ENCODE measurements at places on chromosomes 12 and 14.

GRCh38 chr14:64061706-64062105, 208.9 kb downstream of the SYNE2 start:
- DNase-seq, result no peak

DNA sequence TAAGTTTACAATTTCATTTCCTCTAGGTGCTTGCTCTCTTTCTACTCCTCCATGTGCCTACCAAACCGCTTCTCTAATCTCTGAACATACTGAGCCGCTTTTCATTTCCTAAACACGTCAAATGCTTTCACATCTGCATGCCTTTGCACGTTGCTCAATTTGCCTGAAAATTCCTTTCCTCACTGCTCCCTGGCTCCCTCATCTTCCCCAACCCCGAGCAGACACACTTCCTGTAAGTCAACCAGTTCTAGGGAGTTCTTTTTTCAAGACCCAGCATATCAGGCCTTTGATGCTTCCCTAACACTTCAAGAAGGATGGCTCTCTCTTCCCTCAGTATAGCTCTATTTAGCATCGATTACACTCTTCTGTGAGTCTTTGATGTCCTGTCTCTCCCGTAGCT, 50.3 kb downstream of the LMO3 start:
- DNase-seq, result no peak

DNA sequence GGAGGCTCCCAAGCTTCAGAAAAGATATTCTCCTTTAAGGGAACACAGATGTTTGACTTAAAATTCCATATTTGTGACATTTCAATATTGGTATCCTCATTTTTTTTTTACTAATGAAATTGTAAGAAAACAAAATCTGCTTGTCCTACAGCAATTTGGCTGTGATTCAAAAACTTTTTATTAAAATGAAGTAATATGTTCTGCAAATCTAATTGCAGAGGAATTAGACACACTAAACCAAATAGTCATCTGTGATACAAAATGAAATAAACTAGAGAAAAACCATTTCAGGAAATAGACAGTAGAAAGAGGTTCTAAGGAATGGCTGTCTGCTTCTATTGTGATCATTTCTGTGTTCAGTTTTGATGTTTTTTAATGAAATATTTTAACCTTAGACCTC, 50.1 kb upstream of the HIF1A start:
- no peak for DNase-seq

- DNase-seq, result no peak
These were observed 667.2 kb downstream of the DIO2 start for GRCh38 chr14:79543967-79544697.

GRCh38 chr12:94191023-94191422, 42.6 kb downstream of the PLXNC1 start:
- DNase-seq, result no peak

DNA sequence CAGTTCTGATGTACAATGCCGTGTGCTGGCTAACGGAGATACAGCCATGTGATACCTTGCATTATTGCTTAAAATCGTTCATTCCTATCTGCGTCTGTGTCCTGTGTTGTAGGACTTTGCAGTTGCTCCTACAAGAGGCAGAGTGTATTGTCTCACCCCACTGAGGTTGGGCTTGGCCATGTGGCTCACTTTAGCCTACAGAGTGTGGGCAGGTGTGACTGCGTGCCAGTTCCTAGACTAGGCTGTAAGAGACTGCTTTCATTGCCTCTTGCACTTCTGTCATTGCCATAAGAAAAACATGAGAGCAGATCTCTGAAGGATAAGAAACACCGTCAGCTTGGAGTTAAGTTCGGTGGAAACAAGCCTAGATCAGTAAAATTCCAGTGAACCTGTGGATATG, 197.7 kb upstream of the CRY1 start:
- DNase-seq, result no peak

DNA sequence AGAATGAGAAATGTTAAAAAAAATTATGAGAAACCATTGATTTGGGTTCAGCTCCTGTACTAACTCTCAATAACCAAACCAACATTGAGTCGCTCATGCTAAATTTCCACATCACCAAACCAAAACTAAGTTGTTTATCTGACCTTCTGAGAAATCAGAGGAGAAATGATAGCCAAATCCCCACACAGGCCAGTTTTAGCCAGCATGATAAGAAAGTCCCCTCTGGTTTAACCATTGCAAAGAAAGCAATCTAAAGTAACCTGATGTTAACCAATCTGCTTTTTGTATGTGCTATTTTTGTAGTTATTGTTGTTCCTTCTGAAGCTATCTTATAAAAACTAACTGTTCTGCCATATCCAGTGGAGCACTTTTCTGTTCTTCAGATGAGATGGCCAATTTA, 599.7 kb downstream of the SLC16A7 start:
- DNase-seq, result no peak

DNA sequence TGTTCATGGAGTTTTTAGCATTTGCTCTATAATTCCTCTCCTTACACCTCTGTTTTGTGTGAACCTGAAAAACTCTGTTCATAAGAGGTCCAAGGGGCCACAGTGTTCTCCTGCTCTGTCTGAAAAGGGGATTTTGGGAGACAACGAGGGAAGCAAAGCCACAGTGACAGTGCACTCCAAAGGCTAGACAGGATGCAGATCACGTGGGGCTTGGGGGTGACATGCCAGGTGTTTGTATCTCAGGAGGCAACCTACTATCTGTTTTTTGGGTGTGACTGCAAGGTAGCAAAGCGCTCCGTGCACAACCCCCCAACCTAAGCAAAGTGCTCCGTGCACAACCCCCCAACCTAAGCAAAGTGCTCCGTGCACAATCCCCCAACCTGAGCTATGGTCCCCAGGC, 5.1 kb upstream of the CHD4 start:
- DNase-seq, result no peak

- DNase-seq, result no peak
These were observed 1.9 kb upstream of the KLHDC1 start for GRCh38 chr14:49691031-49691430.

DNA sequence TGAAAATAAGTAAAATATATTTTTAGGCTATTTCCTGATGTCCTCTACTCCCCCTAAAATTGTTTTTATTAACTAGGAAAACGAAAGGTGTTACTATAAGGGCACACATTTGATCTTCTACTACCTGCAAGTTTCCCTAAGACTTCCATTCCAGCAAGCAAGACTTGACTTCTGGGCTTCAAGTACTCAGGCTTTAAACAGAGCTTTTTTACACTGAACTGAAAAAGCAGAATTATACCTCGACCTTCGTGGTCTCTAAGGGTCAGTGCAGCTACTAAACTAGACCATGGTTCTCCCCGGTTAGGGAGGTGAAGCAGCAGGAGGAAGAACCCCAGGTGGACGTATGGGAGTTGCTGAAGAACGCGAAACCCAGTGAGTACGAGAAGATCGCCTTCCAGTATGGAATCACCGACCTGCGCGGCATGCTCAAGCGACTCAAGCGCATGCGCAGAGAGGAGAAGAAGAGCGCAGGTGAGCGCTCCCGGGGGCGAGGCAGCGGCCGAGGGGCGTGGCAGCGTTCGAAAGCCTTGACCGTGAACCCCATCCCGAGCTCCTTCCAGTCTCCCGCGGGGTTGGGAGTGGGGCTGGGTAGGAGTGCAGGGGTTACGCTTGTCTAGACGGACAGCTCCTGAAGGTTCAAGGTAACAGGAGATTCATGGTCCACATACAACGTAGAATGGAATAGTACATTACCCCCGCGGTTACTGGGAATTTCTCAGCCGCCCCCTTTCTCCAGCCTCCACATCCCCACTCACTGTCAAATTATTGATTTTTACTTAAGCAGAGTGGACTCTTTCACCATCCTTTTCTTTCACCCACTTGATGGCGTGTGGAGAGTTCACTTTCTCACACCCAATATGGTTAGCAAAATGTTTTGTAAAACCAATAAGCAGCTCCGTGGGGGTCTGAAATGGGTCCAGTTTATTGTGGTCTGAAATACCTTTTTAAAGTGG, 47.6 kb downstream of the MYBPC1 start:
- DNase-seq, result no peak

GRCh38 chr12:131115766-131116467, 162.2 kb downstream of the ADGRD1 start:
- DNase-seq, result no peak

DNA sequence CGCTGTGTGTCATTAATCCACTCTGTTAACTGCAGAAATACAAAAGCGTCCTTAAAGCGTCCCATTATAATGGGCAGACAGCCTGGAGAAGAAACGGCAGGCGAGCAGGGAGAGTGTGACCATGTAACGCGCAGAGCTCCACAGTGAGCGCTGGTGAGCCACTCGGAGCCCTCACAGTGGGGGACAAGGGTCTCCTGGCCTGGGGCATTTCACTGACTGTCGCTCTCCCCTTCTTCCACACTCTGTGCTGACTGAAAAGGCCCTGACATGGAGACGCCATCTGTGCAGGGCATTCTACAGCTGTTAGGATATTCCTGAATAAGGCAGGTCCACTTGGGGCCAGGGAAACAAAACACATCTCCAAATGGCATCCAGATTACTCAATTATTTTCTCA, 24.2 kb downstream of the CCDC92 start:
- DNase-seq, result no peak

- DNase-seq, result peak; percentile 6
These were observed 40.6 kb downstream of the SLC15A4 start for GRCh38 chr12:128783129-128783574.

DNA sequence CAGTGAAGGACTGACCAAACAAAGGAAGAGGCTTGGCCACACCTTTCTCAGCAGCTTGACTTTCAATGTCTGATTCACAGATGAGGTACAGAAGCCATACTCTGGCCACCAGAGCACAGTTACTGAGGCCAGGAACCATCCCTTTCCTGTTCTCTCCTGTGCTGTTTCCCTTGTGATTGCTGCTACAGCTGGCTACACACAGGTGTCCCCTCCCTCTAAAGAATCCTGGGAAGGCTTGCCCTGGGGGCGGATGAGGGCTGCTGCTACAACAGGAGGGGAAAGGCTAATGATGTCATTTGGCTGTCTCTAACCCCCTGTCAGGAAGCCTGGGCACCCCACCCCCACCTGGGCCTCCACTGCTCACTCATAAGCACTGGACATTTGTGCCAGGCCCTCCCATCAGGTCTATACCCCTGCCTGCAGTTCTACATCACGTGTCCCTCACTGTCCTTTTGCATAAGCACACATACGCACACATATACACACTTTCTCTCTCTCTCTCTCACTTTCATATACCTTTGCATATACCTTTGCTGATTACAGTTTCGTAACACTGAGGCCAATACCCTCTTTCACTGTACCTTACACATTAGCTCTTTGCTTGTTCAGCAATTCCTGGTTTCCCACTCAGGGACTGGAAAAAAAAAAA, 41.4 kb downstream of the PRPF40B start:
- no peak for DNase-seq

All from stimulated activated CD4-positive, alpha-beta T cell treated with anti-CD3 and anti-CD28 coated beads, Interleukin-15, amount 100 ng/mL, for 48 hours (primary cell).